ENCODE measurements at places on chromosomes 7 and 10.

DNA sequence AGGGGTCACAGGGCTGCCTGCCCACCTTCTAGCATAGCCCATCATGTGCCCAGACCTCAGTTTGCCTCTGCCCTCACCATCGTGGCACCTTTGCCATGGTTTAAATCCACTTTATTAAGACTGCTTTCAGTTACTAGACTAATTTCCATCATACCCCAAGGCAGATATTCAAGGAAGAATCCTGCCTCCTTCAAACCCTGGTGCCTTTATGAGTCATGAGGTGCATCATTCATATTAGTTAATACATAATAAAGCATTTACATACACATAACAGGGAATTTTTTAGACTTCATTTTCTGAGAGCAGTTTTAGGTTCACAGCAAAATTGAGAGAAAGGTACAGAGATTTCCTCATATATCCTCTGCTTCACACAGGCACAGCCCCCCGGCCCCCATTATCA lies 62.8 kb downstream of the CXCL12 start:
- DNase-seq, result no peak

DNA sequence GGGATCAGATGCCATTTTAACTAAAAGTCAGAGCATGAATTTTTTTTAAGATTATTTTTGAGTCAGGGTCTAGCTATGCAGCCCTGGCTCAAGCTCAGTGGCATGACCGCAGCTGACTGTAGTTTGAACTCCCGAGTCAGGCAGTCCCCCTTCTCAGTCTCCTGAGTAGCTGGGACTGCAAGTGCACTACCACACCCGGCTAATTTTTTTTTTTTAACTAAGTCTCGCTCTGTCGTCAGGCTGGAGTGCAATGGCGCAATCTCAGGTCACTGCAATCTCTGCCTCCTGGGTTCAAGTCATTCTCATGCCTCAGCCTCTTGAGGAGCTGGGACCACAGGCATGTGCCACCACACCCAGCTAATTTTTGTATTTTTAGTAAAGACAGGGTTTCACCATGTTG lies 7.8 kb downstream of the TAS2R41 start:
- no peak for DNase-seq

DNA sequence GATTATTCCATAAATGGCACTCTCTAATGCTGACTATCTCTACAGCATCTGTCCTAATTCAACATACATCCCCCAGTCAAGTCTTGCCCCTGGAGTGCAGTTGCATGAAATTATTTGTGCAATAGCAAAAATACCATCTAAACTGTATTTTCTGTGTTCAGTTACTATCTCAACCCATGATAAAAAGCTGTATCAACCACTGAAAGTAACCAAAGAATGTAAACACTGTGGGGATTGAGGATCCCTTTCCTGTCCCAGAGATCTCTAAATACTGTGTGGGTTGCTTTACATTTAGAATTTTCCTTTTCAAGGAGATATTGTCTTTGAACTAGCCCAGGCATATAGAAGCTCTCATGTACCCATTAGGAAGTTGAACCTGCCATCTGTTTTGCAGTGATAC lies 23.9 kb upstream of the DGKI start:
- no peak for DNase-seq

- no peak for DNase-seq
Measured at GRCh38 chr7:2022021-2022409, 210.7 kb downstream of the MAD1L1 start.

DNA sequence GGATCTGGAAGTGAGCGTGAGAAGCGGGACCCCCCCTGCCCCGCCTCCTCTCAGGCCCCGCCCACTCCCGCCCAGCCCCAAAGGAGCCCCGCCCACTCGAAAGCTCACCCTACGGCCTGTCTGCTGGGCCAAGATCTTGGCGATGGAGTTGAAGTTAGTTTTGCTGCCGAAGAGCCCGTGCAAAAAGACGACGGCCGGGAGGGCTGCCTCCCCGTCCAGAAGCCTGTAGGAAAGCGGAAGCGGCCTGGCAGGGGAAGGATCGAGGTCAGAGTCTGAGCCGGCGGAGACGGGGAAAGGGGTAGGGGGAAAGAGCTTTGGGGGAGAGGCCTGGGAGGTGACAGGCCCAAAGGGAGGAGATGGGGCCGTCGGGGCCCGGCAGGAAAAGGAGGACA lies 386 bp downstream of the ABHD11 start:
- peak; percentile 76 for DNase-seq

DNA sequence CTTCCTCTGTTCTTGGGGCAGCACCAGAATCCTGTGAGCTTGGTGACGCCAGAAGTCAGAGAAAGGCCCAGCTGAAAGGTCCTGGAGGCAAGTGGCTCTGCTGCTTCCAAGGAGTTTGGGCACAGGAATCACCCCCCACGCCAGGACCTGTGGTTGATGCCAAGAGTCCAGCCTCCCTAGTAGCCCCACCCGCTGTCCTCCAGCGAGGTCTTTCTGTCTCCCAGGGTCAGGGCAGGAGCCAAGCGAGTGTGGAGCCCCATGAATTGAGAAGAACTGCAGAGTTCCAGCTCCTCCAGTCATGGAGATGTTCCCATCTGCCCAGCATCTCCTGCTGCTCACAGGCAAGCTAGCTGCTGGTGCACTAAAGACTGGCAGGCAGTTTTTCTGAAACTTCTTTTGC lies 631.7 kb upstream of the MGMT start:
- no peak for DNase-seq

DNA sequence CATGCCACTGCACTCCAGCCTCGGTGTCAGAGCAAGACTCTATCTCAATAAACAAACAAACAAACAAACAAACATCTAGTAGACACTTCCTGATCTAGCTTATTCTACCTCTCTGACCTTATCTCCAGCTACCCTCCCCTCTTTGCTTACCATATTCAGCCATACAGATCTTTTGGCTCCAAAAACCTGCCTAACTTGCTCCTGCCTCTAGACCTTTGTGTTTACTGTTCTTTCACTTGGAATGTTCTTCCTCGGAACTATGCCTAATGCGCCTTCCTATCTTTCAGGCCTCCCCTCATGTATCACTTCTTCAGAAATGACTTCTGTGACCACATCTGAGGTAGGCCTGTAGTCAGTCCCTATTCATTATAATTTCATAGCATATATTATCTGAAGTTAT lies 20.3 kb upstream of the WNT8B start:
- DNase-seq, result no peak

- peak; percentile 46 for DNase-seq
Measured at GRCh38 chr7:150569245-150569955, 2.2 kb downstream of the GIMAP4 start.

DNA sequence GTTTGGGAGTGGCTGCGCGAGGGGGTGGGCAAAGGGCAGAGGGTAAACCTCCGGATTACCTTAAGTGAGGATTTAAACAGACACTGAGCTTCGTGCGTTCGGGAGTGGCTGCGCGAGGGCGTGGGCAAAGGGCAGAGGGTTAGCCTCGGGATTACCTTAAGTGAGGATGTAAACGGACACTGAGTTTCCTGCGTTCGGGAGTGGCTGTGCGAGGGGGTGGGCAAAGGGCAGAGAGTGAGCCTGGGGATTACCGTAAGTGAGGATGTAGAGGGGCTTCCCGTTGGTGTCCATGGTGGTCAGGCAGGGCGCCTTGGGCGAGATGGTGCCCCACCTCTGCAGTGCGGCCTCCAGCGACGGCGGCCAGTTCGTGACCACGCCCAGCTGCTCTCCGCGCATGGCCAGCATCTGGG lies 275.8 kb downstream of the DIP2C start:
- no peak for DNase-seq

DNA sequence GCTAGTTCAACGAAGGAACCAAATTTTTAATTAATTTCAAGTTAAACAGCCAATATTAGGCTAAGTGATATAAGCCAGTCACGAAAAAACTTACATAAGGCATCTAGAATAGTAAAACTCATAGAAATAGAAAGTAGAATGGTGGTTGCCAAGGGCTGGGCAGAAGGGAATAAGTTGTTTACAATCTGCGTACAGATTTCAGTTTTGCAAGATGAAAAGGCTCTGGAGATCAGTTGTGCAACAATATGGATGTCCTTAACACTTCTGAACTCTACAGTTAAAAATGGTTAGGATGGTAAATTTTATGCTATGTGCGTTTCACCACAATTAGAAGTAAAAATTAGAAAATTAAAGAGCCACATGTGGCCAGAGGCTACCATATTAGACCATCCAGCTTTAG lies 13.3 kb downstream of the SCRN1 start:
- no peak for DNase-seq

DNA sequence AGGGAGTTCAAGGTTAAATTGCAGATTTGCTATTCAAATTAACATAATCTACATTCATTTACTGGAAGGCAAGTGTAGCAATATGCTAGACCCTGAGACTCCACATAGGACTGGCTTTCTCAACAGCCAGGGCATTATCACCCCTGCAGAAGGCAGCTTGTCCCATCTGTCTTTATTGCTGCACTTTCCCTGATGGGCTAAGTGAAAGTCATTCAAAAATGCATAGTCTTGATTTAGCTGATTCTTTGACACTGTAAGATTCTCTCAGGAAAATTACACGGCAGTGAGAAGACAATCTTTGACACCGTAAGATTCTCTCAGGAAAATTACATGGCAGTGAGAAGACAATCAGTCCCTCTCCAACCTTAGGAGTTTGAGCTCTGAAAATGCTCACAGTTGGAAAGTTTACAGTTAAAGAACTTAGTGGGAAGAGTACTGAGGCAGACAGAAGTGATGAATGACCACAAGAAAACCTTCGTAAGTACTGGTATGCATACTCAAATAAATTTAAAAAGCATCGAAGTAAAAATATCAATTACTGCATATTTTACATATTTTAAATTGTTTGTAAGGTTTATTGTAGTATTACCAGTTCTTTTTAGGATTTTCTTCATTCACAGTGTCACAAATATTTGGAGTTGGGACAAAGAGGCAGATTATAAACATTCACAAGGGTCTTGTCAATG lies 88.9 kb downstream of the RAPGEF5 start:
- no peak for DNase-seq

DNA sequence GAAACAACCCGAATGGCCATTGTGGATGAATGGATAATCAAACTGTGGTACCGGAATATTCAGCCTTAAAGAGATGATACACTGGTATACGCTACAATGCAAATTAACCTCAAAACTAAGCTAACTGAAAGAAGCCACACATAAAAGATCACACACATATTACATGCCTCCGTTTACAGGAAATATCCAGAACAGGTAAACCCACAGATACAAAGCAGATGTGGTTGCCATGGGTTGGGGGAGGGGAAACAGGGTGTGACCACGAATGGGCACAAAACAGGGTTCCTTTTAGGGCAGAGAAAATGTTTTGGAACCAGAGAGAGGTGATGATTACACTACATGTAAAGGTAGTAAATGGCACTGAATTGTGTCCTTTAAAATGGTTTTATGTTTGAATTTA lies 16.6 kb downstream of the ESYT2 start:
- DNase-seq, result peak; percentile 90

GRCh38 chr10:63382066-63382465 lies 83.7 kb downstream of the JMJD1C start:
- no peak for DNase-seq

DNA sequence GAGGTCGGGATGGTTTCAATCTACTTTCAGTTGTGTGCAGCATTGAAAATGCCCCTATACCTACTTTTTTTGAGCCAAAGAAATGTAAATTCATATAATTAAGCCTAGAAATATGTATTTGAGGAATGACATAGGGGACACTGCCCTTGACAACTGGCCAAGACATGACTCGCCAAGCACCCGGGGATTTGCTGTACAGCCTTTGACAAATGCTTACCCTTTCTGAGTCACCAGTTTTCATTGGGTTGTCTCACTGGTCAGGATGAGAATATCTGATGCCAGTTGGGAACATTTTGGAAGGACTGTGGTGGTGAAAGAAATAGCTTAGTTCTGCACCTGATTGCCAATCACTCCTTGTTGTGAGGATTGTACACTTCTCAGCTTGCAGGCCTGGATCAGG lies 166.8 kb upstream of the HABP2 start:
- DNase-seq, result no peak

- no peak for DNase-seq
Measured at GRCh38 chr10:106826716-106827115, 337.8 kb downstream of the SORCS1 start.

GRCh38 chr10:8539056-8539455 lies 484.6 kb downstream of the GATA3 start:
- DNase-seq, result no peak

- peak; percentile 60 for DNase-seq
Measured at GRCh38 chr7:7681191-7681935, 37.0 kb downstream of the RPA3 start.

DNA sequence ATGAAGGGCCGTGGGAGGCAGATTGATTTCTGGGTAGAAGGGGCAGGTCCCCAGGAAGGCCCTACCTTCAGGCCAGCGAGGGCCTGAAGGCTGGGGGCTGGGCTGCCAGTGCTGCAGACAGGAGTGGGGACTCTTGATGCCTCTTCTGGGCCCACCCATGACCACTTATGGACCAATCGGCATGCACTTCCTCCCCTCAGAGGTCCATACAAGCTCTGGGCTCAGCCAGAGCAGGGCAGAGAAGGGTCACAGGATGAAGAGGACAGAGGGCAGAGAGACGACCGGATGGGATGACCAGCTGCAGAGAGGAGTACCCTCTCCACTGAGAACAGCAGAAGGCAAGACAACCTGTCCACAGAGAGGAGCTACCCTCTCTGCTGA lies 120.1 kb downstream of the DYNC2I1 start:
- no peak for DNase-seq

GRCh38 chr7:83738291-83738835 lies 89.4 kb upstream of the SEMA3E start:
- no peak for DNase-seq

- no peak for DNase-seq
Measured at GRCh38 chr7:124692425-124692824, 73.2 kb downstream of the GPR37 start.

DNA sequence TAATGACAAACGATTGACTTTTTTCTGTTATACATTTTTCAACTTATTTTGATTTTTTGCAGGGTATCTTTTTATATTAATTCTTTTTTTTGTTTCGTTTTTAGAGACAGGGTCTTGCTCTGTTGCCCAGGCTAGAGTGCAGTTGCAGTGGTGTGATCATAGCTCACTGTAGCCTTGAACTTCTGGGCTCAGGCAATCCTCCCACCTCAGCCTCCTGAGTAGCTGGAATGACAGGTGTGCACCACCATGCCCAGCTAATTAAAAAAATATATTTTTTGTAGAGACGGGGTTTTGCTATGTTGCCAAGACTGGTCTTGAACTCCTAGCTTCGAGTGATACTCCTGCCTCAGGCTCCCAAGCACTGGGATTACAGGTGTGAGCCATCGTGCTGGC lies 601.3 kb downstream of the PARD3 start:
- no peak for DNase-seq

- no peak for DNase-seq
Measured at GRCh38 chr10:75466886-75467285, 35.5 kb downstream of the LRMDA start.

- no peak for DNase-seq
Measured at GRCh38 chr10:51423121-51423452, 276.3 kb downstream of the CSTF2T start.

Data from CD4-positive, alpha-beta T cell treated with Interleukin-6 for 4 hours (primary cell).